Caudate nucleus (tissue), 63 donors: ENCODE measurements at places on chromosomes 16 and 17.

DNA sequence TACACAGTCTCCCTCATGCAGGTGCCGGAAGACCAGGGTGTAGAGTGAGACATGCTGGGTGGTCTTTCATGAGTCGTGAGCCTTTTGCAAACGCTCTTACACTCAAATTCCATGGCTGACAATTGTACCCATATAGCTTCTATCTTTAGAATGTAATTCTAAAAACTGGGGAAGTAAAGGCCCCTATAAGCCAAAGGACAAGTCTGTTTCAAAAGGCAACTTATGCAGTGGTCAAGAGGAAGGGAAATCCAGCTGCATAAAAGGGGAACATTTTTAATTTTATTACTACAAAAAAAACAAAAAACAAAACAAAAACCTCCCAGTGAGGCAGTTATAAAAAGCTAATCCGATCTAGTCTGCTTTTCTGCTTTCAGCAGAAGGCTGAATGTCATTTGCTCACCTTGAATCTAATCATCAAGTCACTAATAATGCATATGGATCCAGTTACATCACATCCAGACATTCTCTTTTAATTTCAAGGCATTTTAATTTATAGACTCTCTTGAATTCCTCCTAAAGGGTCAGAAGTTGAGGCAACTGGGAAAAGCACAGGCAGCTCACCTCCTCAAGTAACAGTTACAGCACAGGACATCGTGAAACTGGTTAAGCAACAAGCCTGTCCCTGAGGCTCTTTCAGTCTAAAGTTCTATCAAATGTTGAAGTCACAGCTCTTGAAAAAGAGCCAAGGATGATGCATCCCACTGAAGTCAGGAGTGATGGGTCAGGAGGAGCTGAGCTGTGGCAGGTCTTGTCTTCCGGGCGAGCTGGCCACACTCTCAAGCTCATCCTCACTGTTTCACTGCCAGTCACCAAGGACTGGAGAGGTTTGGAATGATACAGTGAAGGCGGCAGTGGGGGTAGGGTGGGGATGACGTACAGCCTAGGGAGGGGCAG is 99.7 kb downstream of the VPS53 start:
- no peak for DNase-seq

GRCh38 chr16:48294724-48295123 is 47.4 kb upstream of the ABCC11 start:
- DNase-seq, result no peak

- DNase-seq, result no peak
These were observed 204.5 kb downstream of the WWOX start for GRCh38 chr16:78303946-78304345.

GRCh38 chr17:2444382-2444781 is 43.5 kb upstream of the MNT start:
- DNase-seq, result no peak

- DNase-seq, result no peak
These were observed 57.6 kb downstream of the CDRT4 start for GRCh38 chr17:15409721-15410250.

DNA sequence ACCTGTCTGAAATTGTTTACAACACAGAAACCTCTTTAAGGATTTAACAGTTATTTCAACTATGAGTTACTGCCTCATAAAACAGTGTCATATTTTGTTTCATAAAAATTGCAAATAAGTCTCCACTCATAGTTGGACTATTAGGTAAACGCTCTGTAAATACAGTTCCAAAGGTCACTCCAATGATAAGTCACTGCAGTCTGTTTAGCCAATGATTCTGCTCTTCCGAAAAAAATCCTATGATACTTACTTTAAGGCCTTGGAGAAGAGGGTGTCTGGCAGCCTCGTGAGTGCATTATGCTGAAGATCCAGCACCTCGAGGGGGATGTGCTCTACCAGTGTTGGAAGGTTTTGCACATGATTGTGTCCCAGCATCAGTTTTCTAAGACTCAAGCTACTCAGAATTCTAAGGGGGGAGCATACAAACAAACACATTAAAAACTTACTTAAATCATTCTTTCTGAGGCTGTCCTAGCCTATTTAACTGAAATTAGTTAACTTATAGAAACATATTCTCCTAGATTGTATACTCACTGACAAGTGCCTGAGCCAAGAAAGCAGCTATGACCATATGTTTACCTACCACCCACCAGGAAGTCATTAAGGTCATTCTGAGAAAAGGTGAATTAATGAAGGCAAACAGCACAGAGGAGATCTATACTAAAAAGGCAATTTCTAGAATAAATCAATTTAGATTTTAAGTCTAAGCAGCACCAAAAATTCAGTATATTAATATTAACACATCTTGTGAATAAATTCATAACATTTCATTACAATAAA is 41.1 kb downstream of the MARVELD3 start:
- no peak for DNase-seq

- DNase-seq, result no peak
These were observed 102.7 kb downstream of the ABCC6 start for GRCh38 chr16:16120382-16121184.
